Activated CD8-positive, alpha-beta T cell treated with anti-CD3 and anti-CD28 coated beads, Interleukin-2, amount 10 ng/mL, durations not matched to agents 7 days and 5 days (primary cell): ENCODE measurements at places on chromosomes 4 and X. TPM values are rescaled to one million over a fixed set of nuclear protein-coding genes. Genes with fewer than 3 reads are reported as not detected.

DNA sequence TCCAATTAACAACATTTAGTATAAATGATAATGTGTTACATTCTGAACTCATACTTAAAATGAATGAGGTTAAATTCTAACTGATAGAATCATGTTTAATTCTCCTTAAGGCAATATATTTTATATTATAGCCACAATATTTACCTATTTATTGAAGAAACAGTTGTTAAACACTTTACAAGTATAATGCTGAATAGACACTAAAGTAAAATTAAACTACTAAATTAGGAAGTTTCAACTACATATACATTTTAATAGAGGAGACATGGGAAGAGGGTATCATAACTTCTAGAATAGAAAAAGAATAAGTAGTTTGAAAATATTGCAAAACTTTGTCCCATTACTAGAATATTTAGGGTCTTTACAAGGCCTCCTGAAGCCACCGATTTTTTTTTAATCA, 36.2 kb upstream of the GRIA2 start:
- H3K27me3 ChIP-seq, result no peaks in the 10 kb centered on the region
- no peak overlapping the region for H3K4me3 ChIP-seq
- H3K36me3 ChIP-seq, result no peaks in the 10 kb centered on the region
- H3K4me1 ChIP-seq, result no peaks in the 10 kb centered on the region
- DNase-seq, result no peak

- no peak for DNase-seq
- H3K36me3 ChIP-seq, result peaks cover 20% of the 10 kb centered on the region
- H3K4me1 ChIP-seq, result no peaks in the 10 kb centered on the region
- H3K27ac ChIP-seq, result no peak overlapping the region
These were observed 15.8 kb downstream of the USP11 start for GRCh38 chrX:47248576-47248975.

- no peaks in the 10 kb centered on the region for H3K4me1 ChIP-seq
- H3K36me3 ChIP-seq, result no peaks in the 10 kb centered on the region
- peaks cover 11% of the 10 kb centered on the region for H3K27me3 ChIP-seq
- no peak for DNase-seq
These were observed 66.6 kb downstream of the TBC1D9 start for GRCh38 chr4:140689623-140690022.

GRCh38 chr4:5215321-5215720, 164.0 kb downstream of the STK32B start:
- DNase-seq, result no peak
- no peak overlapping the region for H3K4me3 ChIP-seq
- no peaks in the 10 kb centered on the region for H3K4me1 ChIP-seq
- no peaks in the 10 kb centered on the region for H3K27me3 ChIP-seq

DNA sequence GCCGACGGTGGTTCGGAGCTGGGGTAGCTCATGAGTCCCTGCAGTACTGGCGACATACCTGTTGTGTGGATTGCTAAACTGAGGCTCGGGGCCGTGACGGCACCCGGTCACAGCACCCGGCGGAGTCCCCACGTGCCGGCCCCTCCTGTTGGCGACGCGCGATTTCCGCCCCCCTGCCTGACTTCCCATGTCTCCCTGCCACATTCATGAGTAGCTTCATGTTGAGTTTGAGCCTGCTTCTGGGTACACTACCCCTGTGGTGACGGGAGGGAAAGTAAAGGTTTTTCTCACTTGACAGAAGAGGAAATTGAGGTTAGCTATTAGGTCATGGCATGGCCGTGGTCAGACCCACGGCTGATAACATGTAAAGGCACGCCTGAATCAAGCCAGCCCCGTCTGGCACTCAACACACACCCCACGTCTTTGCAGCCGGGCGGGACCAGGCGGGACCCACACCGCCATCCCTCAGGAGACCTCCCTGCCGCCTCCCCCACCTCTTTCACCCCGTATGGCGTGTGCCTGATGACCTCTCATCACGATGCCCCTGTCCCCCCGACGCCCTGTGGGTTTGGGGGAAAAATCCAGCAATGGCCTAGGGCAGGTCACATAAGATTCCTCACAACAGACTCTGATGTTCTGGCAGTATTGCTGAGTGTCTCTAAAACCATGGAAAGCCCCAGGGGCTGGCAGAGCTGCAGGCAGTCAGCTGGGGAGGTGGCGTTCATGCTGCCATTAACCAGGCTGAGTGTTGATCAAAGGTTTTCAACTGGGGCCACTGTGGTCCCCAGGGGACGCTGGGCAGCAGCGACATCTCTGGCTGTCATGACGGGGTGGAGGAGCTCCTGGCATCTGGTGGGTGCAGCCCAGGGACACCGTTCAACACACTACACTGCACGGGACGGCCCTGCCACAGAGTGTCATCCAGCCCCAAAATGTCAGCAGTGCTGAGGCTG, 29.2 kb downstream of the P2RY8 start:
- peaks cover 48% of the 10 kb centered on the region for H3K36me3 ChIP-seq
- no peaks in the 10 kb centered on the region for H3K27me3 ChIP-seq
- H3K27ac ChIP-seq, result no peak overlapping the region
- H3K4me1 ChIP-seq, result peaks cover 30% of the 10 kb centered on the region
- peak; percentile 65 for DNase-seq

DNA sequence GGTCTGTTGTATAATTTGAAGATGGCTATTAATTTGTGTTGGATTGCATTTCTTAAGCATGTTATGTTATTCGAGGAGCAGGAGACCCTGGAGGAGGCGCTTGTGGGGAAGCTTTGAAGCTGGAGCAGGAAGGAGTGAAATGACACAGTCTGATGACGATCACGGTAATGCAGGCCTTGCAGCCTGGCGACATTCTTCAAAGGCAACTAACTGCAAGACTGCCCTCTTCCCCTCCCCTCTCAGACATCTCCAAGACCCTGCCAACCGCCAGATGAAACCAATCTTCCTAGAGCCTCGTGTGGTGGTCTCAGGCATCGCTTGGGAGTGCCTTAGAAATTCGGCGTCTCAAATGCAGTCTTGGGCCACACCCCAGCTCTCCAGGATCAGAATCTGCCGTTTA, 16.1 kb downstream of the CLCN4 start:
- H3K36me3 ChIP-seq, result no peaks in the 10 kb centered on the region
- peaks cover 11% of the 10 kb centered on the region for H3K27me3 ChIP-seq

Gene WAS
- 164 TPM for total RNA-seq
